ENCODE measurements at places on chromosomes 2 and 18. TPM values are rescaled to one million over a fixed set of nuclear protein-coding genes. Genes with fewer than 3 reads are reported as not detected.

The SH2D6 gene
- total RNA-seq, result 0.40 TPM

The IL1F10 gene
- not detected for total RNA-seq

DNA sequence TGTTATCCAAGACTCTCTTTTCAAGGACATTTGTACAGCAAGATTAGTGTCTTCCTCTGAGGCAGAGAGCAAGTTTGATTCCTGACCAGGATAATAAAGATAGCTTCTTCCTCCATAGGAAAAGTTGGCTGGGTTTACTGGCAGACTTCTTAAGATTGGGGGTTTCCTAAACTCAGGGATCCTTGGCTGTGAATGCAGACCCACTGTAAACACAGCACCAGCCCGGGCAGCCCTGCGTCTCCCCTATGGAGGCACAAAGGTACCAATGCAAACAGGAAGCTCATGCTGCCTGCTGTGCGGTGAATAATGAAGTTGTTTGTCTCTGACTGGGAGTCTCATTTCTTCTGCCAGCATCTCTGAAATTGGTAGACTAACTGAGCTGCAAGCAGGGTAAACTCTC lies 96.2 kb upstream of the ARHGAP28 start:
- no peak for DNase-seq

DNA sequence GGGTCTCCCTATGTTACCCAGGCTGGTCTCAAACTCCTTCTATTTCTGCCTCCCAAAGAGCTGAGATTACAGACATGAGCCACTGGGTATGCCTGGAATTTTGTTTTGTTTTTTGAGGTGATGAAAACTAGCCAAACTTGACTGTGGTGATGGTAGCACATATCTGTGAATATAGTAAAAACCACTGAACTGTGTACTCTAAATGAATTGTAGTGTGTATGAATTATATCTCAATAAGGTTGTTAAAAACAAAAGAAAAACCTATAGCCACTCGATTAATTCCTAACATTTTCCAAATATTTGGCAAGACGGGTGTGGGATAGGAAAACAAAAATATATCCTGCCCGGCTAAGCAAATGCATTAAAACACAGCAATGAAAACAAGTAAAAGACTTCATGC lies 1302.3 kb upstream of the CHAC2 start:
- DNase-seq, result no peak

DNA sequence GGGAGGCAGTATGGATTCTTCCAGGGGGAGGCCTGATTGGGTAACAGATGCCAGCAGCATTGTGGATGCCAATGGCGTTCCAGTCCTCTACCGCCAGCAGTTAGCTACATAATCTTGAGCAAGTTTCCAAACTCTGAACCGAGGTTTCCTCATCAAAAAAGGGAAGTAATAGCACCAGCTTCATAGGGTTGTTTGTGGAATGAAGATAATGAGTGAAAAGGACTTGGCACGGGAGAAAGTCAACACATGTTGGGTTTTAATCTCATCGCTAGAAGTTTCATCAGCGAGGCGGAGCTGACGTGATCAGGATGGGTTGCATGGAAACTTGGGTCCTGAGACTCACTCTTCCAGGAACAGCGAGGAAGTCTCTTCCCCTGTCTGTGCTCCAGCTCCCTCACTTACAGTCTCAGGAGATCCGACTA lies 266.7 kb downstream of the SH3BP4 start:
- DNase-seq, result no peak

DNA sequence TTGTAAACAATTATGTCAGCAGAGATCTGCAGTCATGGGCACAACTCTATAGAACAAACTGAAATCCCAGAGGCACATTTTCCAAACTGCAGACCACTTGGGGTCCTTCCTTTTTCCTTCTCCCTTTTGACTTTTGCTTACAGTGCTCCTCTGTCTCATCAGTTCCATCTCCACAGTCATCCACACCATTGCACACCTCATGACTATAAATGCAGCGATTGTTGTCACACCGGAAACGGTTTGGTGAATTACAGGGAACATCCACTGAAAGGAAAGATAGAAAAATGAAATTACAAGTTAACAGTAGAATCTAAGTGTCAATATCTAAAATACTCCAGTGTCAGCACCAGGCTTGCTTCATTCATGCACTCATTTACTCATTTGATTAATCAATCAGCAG lies 96.4 kb downstream of the DHRS9 start:
- DNase-seq, result no peak

DNA sequence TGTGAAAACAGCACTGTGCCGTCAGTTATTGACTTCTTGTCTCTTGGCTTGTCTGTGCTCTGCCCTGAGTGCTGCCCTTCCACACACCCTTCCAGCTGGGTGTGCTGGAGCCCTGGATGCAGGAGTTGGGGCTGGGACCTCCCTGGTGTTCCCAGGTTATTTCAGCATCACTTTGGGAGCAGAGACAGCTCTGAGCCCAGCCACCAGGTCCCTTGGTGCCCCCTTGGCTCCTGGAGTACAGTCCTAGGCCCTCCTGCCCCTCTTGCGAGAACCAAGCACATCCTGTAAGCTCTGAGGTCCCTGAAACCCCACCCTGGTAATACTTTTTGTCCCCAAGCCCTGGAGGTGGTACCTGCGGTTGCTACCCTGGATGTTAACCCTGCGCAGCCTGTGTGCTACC lies 24.3 kb downstream of the BOK start:
- DNase-seq, result no peak

- no peak for DNase-seq
Measured at GRCh38 chr2:15655123-15655887, 63.6 kb downstream of the DDX1 start.

- DNase-seq, result no peak
Measured at GRCh38 chr2:102801098-102801718, 39.4 kb downstream of the TMEM182 start.

DNA sequence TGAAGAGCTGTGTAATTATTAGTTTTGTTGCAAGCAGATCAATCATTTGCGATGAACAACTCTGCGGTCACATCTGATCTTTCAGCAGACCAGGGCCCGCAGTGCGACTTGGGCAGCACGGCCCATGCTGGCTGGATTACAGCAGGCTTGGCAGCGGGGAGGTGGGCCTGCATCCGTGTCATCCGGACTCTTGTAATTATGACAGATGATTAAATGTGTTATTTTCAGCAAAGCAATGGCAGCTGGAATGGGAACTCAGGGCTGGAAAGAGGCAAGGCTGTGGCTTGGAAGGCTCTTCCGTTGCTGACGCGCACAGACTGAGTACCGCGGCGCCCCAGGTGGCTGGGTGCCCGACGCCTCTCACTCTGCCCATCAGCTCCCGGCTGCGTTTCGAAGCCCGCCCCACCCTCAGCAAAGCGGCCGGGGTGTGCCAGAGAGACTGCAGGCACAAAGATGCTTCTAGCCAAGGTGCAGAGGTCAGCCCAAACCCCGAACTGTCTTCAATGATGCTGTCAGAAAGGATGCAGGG lies 397.4 kb upstream of the SALL3 start:
- DNase-seq, result no peak

Measured in T-helper 17 cell (primary cell).